CD8-positive, alpha-beta T cell (primary cell): ENCODE measurements at places on chromosomes 16 and 17.

DNA sequence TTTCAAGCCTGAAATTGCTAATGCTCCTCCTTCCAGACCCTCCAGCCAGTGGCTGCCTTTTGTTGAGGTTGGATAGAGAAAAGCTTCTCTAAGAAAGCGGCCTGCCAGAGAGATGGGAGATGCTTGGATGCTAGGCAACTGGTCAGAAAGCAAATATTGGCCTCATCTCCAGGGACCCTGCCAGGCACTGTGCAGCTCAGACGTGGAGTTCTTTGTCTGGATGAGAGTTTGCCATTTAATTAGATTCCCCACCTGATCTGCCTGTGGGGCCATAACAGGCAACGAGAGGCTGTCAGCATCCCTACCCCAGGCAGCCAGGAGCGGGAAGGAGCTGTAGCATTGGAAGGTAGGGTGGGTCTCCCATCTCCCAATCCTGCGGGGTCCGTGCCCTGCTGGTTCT lies 52.7 kb downstream of the ASIC2 start:
- DNase-seq: no peak

- peak; percentile 79 for DNase-seq
These were observed 616 bp downstream of the SRSF2 start for GRCh38 chr17:76736349-76737081.

GRCh38 chr16:79158337-79158736 lies 442.2 kb downstream of the MAF start:
- DNase-seq: no peak

GRCh38 chr17:46097497-46097896 lies 95.7 kb downstream of the KANSL1 start:
- no peak for DNase-seq

GRCh38 chr17:81294512-81295030 lies 536 bp downstream of the SLC38A10 start:
- DNase-seq: peak; percentile 33

GRCh38 chr16:23518435-23518891 lies 8.2 kb upstream of the GGA2 start:
- DNase-seq: no peak

- DNase-seq: no peak
These were observed 486.7 kb upstream of the SALL1 start for GRCh38 chr16:51637770-51638094.

DNA sequence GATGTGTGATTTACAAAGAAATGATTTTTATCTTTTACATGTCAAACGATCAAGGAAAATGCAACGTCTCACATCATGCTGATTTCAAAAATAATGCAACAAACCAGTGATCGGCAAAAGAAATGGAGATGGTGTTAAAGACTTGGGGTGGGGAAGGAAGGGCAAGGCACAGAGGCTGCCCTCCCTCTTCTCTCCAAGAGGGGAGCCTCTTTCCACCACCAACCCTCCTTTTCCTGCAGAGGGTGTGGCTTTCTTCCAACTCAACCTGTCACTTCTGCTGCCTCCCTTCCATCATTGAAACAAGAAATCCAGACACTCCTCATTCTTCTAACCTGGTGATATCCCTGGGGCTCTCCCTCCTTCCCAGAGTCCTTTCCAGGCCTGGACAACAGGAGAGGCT lies 320.8 kb downstream of the SLC39A11 start:
- DNase-seq: no peak

- DNase-seq: no peak
These were observed 5.6 kb upstream of the CD300LB start for GRCh38 chr17:74536890-74537289.

- DNase-seq: peak; percentile 54
These were observed 11.2 kb downstream of the TFAP4 start for GRCh38 chr16:4261557-4262172.

DNA sequence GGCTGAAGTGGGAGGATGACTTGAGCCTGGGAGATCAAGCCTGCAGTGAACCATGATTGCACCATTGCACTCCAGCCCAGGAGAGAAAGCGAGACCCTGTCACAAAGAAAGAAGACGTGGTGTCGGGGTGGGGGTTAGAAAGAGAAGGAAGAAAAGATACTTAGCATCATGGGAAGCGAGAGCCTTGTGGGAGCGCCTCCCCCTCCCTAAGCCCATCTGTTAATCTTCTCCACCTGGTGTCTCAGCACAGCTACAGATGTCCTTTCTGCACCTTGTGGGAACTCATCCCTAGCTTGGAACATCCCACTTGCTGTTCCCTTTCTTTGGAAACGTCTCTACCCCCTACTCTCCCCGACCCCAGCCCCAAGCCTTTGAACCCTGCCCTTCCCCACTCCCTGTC lies 6.0 kb downstream of the ZNF688 start:
- no peak for DNase-seq

DNA sequence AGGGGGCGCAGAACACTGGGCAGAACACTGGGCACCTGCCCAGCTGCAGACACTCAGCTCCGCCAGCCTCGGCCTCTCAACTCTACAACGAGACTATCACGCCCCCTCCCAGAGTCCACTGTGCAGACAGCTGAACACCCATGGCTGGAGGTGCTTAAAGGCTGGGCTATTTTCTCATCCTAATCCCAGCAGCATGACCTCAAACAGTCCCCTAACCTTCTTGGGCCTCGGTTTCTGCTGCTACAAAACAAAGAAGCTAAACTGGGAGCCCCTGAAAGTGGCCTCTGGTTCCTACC lies 27.7 kb upstream of the ZNF469 start:
- no peak for DNase-seq

GRCh38 chr17:66369830-66370229 lies 67.4 kb downstream of the PRKCA start:
- DNase-seq: no peak

DNA sequence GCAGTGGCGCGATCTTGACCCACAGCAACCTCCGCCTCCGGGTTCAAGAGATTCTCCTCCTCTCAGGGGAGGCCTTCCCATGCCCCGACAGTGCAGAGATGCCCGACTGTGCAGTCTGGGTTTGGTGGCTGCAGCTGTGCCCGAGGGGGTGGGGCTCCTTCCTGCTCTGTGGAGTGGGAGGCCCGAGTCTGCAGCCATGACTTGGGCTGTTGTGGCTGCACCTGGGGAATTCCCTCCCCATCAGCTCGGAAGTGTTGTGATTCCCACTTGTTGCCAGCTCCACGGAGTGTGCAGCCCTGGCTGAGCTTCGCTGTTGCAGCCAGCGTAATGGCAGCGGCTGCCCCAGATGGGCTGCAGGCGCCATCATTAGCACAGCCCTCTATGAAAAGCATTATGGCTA lies 66.4 kb upstream of the SMIM36 start:
- DNase-seq: no peak

- no peak for DNase-seq
These were observed 19.1 kb downstream of the NPTX1 start for GRCh38 chr17:80457236-80457856.

GRCh38 chr16:19517424-19518089 lies 4.3 kb downstream of the GDE1 start:
- DNase-seq: no peak
